ENCODE measurements at places on chromosomes 7 and 10. TPM values are rescaled to one million over a fixed set of nuclear protein-coding genes. Genes with fewer than 3 reads are reported as not detected.

DNA sequence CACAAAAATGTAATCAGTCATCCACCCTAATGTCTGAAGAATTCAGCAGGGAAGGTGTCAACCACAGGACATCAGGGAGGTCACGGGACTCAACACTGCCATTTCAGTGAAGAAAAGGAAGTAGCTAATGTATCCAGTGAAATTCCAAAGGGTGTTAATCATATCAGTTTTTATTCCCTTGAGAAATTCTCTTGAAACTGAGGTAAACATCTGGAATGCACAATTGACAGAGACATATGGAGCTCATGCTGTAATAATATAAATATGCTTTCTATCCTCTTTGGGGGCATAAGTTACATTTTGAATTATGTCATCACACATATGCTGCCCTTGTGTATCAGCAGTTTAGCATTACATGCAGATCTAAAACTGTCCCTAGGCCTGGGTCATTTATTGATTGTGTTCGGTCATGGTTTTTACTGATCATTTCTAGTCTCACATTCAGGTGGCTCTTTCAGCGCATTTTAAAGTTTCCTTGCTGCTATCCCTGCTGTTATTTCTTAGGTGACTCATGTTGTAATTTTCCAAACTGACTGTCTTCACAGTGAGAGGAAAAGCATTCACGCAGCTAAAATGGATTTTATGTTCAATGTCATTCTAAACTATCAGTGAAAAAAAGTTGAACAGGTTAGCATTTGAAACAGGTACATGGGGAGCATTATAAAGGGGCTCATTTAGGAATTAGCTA lies 273.9 kb downstream of the TSPAN12 start:
- H3K27ac ChIP-seq, result no peak overlapping the region
- DNase-seq, result no peak

GRCh38 chr7:112052498-112052897 lies 153.7 kb downstream of the DOCK4 start:
- H3K4me3 ChIP-seq, result no peak overlapping the region
- no peak overlapping the region for H3K27ac ChIP-seq
- DNase-seq, result no peak

GRCh38 chr10:69278446-69278963 lies at the start of gene HK1:
Gene HK1, plus strand, starts transcription at chr10:69278496.
- no peaks in the 10 kb centered on the region for H3K36me3 ChIP-seq
- DNase-seq, result no peak
- H3K4me1 ChIP-seq, result no peaks in the 10 kb centered on the region

- no peak for DNase-seq
- H3K27ac ChIP-seq, result no peak overlapping the region
- no peak overlapping the region for H3K4me3 ChIP-seq
- no peaks in the 10 kb centered on the region for H3K27me3 ChIP-seq
- H3K4me1 ChIP-seq, result no peaks in the 10 kb centered on the region
- no peaks in the 10 kb centered on the region for H3K36me3 ChIP-seq
Observed at GRCh38 chr10:49768731-49769130, 6.6 kb upstream of the OGDHL start.

The LOXL4 gene
- 0.84 TPM for total RNA-seq
